Keratinocyte (primary cell): ENCODE measurements at places on chromosomes 13 and 19.
A peak's percentile ranks its signal among the peaks of the same experiment; 100 is the strongest.

- no peak for DNase-seq
Measured at GRCh38 chr13:99495466-99496183, 5.6 kb upstream of the TM9SF2 start.

DNA sequence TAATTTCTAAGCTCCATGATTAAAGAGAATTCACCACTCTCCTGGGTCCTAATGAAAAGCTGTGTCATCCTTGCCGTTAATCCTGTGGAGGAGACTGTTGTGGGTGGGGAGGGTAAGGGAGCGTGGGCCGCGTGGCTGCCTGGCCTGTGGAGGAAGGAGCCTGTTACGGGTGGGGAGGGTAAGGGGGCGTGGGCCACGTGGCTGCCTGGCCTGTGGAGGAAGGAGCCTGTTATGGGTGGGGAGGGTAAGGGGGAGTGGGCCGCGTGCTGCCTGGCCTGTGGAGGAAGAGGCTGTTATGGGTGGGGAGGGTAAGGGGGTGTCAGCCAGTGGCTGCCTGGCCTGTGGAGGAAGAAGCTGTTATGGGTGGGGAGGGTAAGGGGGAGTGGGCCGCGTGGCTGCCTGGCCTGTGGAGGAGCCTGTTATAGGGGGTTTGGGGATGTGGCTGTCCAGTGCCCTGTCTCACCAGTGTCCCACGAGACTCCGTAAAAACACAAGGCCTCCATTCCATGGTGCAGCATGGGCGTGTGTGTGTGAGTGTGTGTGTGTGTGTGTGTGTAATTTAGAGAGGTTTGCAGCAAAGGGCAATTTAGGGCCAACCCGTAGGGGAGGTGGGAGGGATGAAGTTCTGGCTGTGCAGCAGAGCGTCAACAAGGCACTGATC, 15.6 kb upstream of the DCUN1D2 start:
- DNase-seq, result no peak

- DNase-seq, result no peak
Measured at GRCh38 chr13:102846261-102847015, 606 bp downstream of the ERCC5 start.

DNA sequence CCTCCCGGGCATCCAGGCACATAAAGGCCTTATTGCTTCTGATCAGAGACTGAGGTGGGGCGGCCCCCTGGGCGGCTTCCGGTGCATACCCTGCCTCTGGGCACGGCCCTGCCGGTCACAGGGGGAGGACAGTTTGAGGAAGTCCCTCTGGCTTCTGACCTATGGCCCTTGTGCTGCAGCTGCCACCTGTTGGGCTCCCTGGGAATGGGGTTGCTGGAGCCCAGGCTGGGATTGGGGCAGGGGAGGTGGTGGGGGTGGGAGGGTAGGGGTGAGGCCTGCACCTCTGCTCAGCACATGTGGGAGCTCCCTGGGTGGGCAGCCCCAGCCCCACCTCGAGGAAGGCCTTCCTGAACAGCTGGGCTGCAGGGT, 10.7 kb downstream of the ANO8 start:
- DNase-seq, result no peak

GRCh38 chr19:38684078-38684861, 36.8 kb downstream of the ACTN4 start:
- DNase-seq, result peak; percentile 78

- DNase-seq, result no peak
Measured at GRCh38 chr13:84844473-84844872, 954.7 kb downstream of the SLITRK6 start.

DNA sequence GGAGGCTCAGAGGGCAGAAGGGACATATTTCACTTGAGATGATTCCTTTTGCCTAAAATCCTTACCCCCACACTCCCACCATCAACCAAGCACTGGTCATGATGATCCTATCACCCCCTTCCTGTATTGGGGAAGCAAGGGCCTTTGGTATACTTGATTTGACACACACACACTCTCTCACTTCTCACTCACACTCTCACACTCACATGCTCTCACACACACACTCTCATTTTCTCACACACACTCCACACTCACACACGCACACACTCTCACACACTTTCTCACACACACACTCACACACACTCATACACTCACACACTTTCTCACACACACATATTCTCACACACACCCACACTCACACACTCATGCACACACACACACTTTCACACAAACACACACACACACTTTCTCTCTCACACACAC, 8.6 kb downstream of the RGCC start:
- no peak for DNase-seq

DNA sequence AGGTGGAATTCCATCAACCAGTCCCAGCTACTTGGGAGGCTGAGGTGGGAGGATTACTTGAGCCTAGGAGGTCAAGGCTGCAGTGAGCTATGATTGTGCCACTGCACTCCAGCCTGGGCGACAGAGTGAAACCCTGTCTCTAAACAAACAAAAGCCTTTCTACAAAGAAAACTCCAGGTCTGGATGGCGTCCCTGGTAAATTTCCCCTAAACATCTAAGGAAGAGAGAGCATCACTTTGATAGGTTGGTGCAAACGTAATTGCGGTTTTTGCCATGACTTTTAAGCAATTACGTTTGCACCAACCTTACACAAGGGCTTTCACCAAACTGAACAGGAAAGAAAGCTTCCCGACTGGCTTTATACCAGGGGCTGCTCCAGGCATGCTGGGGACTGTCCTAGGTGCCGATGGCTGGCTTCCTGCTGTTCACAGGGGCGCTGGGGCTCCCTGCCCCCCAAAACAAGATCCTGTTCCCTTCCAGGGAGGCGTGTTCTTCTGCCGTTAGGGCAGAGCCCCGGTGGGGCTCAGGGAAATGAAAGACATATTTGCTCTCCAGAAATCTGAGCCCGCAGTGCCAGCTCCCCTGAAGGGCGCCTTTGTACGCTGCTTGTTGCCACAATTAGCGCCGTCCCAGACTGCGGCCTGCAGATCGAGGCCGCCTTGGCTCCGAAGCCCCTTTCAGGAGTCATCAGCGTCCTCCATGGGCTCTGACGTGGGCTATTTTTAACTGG, 38.7 kb upstream of the KLF2 start:
- no peak for DNase-seq

- no peak for DNase-seq
Measured at GRCh38 chr13:32938907-32939306, 77.3 kb upstream of the KL start.
